ENCODE measurements at places on chromosomes 2 and 18. TPM values are rescaled to one million over a fixed set of nuclear protein-coding genes. Genes with fewer than 3 reads are reported as not detected.

The ASB18 gene
- not detected for total RNA-seq

DNA sequence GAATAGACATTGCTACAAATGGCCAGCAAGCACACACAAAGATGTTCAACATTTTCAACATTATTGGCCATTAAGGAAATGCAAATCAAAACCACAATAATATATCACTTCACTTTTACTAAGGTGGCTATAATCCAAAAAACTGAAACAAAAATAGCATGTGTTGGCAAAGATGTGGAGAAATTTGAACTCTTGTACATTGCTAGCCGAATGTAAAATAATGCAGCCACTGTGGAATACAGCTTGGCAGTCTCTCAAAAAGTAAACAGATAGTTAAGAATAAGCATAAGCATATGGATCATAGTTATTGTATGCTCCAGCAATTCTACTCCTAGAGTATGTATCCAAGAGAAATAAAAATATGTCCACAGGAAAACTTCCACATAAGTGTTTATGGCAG, 192.5 kb downstream of the EN1 start:
- H3K27me3 ChIP-seq = peaks cover 11% of the 10 kb centered on the region
- no peaks in the 10 kb centered on the region for H3K36me3 ChIP-seq
- H3K27ac ChIP-seq = no peak overlapping the region
- H3K4me1 ChIP-seq = no peaks in the 10 kb centered on the region
- no peak for DNase-seq

- peaks cover 56% of the 10 kb centered on the region for H3K4me1 ChIP-seq
- H3K27ac ChIP-seq = peak overlapping the region; percentile 81
- no peaks in the 10 kb centered on the region for H3K27me3 ChIP-seq
- H3K4me3 ChIP-seq = peak overlapping the region; percentile 50
- H3K36me3 ChIP-seq = peaks cover 15% of the 10 kb centered on the region
Observed at GRCh38 chr18:13576598-13576997, 149.8 kb downstream of the FAM210A start.

The TLX2 gene
- 0.52 TPM for total RNA-seq

DNA sequence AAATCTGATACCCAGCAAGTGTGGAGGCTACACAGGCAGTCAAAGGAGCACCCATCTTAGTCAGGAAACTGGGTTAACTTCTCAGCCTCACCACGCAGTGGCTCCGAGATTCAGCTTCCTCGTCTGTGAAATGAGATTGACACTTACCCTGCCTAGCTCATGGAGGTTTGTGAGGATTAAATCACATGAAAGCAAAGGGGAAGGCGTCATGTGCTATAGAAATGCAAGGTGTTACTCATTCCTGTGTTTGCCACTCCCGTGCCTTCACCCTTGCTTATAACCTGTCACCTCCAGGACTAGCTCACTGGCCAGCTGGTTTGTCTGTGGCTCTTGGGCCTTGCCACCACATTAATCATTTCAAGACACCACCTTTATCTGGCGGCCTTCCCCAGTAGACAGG, 118.9 kb upstream of the FOSL2 start:
- no peaks in the 10 kb centered on the region for H3K27me3 ChIP-seq
- DNase-seq = no peak
- H3K36me3 ChIP-seq = peaks cover 21% of the 10 kb centered on the region
- H3K4me3 ChIP-seq = no peak overlapping the region

DNA sequence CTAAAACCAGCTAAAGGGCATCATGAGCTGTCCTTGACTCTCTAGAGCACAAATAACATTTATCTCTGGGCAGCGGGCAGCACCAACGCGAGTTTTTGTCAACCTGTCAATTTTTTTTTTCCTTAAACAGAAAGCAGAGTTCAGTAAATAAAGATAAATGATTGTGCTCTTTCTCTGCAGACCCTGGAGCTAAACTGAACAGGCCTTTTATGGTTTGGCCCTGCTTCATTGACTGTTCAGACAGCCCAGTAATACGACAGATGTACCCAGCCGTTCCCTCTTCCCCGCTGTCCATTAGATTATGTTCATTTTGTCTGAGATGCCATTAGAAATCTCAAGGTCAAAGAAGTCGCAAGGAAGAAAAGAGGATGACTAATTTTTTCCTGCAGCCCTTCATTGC, 280.5 kb upstream of the PIK3C3 start:
- H3K36me3 ChIP-seq = no peaks in the 10 kb centered on the region
- H3K4me3 ChIP-seq = no peak overlapping the region
- H3K4me1 ChIP-seq = no peaks in the 10 kb centered on the region
- no peak overlapping the region for H3K27ac ChIP-seq

DNA sequence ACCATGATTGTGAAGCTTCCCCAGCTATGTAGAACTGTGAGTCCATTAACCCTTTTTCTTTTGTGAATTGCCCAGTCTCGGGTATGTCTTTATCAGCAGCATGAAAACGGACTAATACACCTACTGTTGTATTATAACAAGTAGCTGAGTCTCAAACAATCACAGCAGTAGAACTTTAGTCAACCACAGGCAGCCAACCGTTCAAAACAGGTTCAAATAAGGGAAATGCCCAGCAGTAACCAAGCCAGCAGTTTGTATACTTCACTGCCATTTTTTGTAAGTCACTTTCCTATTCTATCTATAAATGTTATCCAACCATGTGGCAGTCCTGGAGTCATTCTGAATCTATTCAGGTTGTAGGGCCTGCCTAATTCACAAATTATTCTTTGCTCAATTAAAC, 1560.6 kb upstream of the SLC39A10 start:
- H3K4me1 ChIP-seq = no peaks in the 10 kb centered on the region
- H3K36me3 ChIP-seq = no peaks in the 10 kb centered on the region
- H3K27ac ChIP-seq = no peak overlapping the region

The COLEC11 gene
- total RNA-seq = not detected

GRCh38 chr2:38602136-38602731, 494 bp downstream of the HNRNPLL start:
- H3K27me3 ChIP-seq = no peaks in the 10 kb centered on the region
- peaks cover 47% of the 10 kb centered on the region for H3K4me1 ChIP-seq
- H3K36me3 ChIP-seq = peaks cover 6% of the 10 kb centered on the region
- peak; percentile 39 for DNase-seq
- peak overlapping the region; percentile 85 for H3K4me3 ChIP-seq

- no peak overlapping the region for H3K27ac ChIP-seq
- no peaks in the 10 kb centered on the region for H3K36me3 ChIP-seq
- DNase-seq = no peak
- no peak overlapping the region for H3K4me3 ChIP-seq
- H3K27me3 ChIP-seq = no peaks in the 10 kb centered on the region
Observed at GRCh38 chr2:56537756-56538155, 354.0 kb downstream of the CCDC85A start.

GRCh38 chr2:223161873-223162458, 110.0 kb downstream of the KCNE4 start:
- no peak for DNase-seq
- no peak overlapping the region for H3K4me3 ChIP-seq
- H3K27ac ChIP-seq = no peak overlapping the region
- no peaks in the 10 kb centered on the region for H3K36me3 ChIP-seq
- no peaks in the 10 kb centered on the region for H3K27me3 ChIP-seq
- H3K4me1 ChIP-seq = no peaks in the 10 kb centered on the region

DNA sequence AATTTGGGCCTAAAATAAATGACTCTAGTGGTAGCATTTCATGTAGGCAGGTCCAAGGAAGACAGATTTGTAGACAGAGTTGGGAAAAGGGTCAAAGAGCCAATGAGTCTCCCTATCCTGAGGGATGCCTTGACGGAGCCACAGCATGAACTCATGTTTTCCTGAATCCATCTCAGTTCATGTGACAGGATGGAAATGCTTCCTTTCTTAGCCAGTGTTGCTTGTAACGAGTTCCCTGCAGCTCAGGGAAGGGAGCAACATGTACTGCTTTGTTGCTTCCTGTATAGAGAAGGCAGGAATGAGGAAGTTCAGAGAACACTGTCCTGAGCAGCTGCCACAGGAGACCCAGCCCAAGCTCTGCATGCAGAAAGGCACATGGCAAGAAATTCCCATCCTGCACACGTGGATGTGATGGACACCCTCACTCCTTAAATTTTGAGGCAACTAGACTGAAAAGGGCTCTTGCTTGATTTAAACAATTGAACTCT, 27.9 kb downstream of the TMEM17 start:
- peaks cover 13% of the 10 kb centered on the region for H3K27me3 ChIP-seq
- H3K27ac ChIP-seq = no peak overlapping the region
- H3K36me3 ChIP-seq = no peaks in the 10 kb centered on the region
- H3K4me3 ChIP-seq = no peak overlapping the region
- H3K4me1 ChIP-seq = peaks cover 3% of the 10 kb centered on the region
- no peak for DNase-seq

- DNase-seq = peak; percentile 59
- no peak overlapping the region for H3K4me3 ChIP-seq
- no peaks in the 10 kb centered on the region for H3K27me3 ChIP-seq
- H3K27ac ChIP-seq = no peak overlapping the region
Observed at GRCh38 chr2:223779877-223780276, 57.5 kb downstream of the AP1S3 start.

The RNF152 gene
- total RNA-seq = 0.17 TPM

The WDR35 gene
- total RNA-seq = 3.9 TPM

DNA sequence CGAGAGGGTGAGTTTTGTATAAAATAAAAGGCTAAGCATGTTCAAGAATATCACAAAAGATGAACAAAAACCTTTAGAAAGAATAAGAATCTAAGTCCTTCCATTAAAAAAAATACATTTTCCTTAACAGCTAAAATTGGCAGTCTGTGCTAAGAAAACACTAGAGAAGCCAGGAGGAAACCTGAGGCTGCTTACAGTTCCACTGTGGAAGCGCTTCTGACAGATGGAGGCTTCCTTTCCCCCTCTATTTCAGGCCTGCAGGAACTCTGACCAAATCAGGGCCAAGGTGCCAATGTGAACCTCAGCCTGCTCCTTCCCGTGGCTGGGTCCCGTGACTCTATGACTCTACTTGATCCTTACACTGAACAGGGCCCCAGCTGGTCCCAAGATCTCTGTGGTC, 108.1 kb upstream of the ARHGAP28 start:
- no peak for DNase-seq
- no peak overlapping the region for H3K4me3 ChIP-seq
- H3K27me3 ChIP-seq = no peaks in the 10 kb centered on the region
- H3K4me1 ChIP-seq = no peaks in the 10 kb centered on the region
- H3K27ac ChIP-seq = no peak overlapping the region

The DIPK1C gene
- total RNA-seq = not detected

DNA sequence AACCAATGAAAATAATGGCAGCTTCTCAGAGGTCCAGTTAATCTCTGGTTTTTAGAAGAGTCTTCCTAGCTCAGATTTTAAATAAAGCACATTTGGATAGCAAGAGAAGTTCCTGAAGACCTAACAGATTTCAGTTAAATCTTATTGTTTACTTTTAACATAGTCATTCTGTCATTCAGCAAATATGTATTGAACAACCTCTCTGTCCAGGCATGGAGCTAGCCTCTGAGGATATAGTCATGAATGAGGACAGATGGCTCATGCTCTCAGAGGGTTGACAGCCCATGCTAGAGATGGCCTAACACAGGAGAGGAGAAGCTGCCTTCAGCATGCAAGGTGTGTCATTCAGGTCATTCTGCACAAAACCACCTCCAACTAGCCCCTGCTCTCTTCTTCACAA, 6.2 kb downstream of the CCBE1 start:
- DNase-seq = no peak
- no peaks in the 10 kb centered on the region for H3K36me3 ChIP-seq
- H3K4me1 ChIP-seq = peaks cover 2% of the 10 kb centered on the region
- H3K4me3 ChIP-seq = no peak overlapping the region
- peaks cover 62% of the 10 kb centered on the region for H3K27me3 ChIP-seq

- H3K36me3 ChIP-seq = no peaks in the 10 kb centered on the region
- H3K27ac ChIP-seq = no peak overlapping the region
- H3K4me1 ChIP-seq = no peaks in the 10 kb centered on the region
- no peaks in the 10 kb centered on the region for H3K27me3 ChIP-seq
Observed at GRCh38 chr18:39460136-39460535, 1894.5 kb upstream of the CELF4 start.

DNA sequence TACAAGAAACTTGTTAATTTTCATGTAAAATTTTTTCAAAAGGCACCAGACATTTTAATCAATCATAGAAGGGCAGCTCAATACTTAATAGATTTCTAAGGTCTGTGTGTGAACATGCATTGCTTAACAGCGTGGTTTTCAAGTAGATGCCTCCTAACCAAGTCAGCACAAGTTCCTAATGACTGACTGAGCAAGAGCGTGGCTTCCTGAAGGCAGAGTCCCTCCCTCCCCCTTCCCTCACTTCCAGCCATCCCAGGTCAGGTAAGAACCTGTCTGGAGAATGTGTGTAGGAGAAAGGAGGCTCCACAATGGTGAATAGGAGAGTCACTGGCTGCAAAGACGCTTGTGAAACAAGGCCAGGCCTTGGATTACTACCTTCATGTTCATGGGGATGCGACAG, 33.5 kb upstream of the DAPL1 start:
- no peaks in the 10 kb centered on the region for H3K4me1 ChIP-seq
- H3K36me3 ChIP-seq = no peaks in the 10 kb centered on the region
- H3K27ac ChIP-seq = no peak overlapping the region
- peaks cover 3% of the 10 kb centered on the region for H3K27me3 ChIP-seq

The GRB14 gene
- not detected for total RNA-seq

GRCh38 chr2:224151680-224152310, 112.7 kb upstream of the SERPINE2 start:
- peaks cover 8% of the 10 kb centered on the region for H3K27me3 ChIP-seq
- H3K4me3 ChIP-seq = no peak overlapping the region
- no peak for DNase-seq
- H3K27ac ChIP-seq = no peak overlapping the region
- H3K36me3 ChIP-seq = no peaks in the 10 kb centered on the region

DNA sequence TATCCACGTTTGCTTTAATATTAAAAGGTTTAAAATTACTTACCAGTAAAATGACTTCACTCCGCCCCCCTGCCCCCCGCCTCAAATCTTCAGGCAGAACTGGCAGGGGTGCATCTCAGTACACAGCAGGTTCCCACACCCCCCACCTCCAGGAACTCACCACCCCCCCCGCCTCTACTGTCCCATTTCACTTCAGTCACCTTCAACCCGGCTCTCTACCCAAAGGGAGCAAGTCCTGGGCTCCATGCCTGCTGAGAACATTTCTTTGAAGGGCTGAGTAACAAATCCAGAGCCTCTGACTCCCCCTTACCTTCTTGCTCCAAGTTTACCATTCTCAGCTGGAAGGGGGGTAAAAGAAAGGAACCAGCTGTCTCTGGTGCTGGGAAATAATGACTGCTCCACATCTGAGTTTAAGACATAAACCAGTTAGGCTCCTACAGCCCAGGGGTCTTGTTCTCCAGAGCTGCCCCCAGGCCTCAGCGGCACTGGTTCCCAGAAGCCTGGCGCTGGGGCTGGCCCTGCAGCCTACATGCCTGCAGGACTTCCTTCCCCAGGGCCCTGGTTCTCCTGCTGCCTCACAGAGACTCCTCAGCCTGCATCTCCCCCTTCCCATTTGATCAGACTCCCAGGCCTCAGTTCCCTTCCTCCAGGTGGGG, 42.8 kb downstream of the DNMT3A start:
- DNase-seq = no peak
- H3K27ac ChIP-seq = peak overlapping the region; percentile 41
- no peak overlapping the region for H3K4me3 ChIP-seq
- peaks cover 69% of the 10 kb centered on the region for H3K4me1 ChIP-seq
- H3K27me3 ChIP-seq = no peaks in the 10 kb centered on the region
- peaks cover 39% of the 10 kb centered on the region for H3K36me3 ChIP-seq

DNA sequence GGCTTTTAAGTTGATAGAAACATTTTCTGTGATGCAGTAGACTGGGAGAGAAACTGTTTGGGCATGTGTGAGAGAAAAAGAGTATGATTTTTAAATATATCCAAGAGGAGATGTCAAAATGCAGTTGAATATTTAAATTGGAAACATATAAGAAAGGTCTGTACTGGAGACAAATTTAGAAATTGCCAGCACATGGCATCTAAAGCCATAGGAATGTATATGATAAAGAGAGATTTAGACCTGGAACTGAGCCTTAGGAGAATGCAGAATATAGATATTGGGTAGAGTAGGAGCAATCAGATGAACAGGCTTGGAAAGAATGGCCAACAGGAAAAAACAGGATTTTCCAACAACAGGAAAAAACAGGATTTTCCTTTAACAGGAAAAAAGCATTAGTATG, 680.8 kb downstream of the MBD2 start:
- H3K27ac ChIP-seq = no peak overlapping the region
- no peaks in the 10 kb centered on the region for H3K27me3 ChIP-seq
- no peak for DNase-seq

Data from activated CD4-positive, alpha-beta T cell treated with anti-CD3 and anti-CD28 coated beads, Interleukin-2, amount 10 ng/mL, durations not matched to agents 7 days and 5 days (primary cell).